Stimulated activated naive CD4-positive, alpha-beta T cell (primary cell): ENCODE measurements at places on chromosomes 11 and 22.

GRCh38 chr11:92558323-92558722 lies 333.7 kb downstream of the FAT3 start:
- no peak for DNase-seq

DNA sequence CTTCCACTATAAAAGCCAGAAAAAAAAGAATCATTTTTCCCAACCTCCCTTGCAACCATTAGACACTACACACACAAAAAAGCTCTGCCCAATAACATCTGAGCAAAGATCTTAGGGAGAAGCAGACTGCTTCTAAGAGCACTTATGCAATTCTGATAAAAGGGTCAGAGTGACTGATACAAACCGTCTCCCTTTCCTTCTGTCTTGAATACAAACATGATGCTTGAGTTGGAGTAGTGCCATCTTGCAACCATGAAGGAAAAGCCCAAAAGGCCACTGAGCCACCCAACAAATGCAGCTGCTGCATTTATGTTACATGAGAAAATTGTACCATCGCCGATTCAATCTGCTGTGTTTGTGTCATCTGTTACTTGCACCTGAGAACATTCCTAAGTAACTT lies 47.6 kb upstream of the EED start:
- no peak for DNase-seq

GRCh38 chr11:88421530-88421929 lies 84.0 kb upstream of the CTSC start:
- DNase-seq = no peak

- no peak for DNase-seq
Observed at GRCh38 chr22:46350121-46350520, 14.6 kb downstream of the TRMU start.

DNA sequence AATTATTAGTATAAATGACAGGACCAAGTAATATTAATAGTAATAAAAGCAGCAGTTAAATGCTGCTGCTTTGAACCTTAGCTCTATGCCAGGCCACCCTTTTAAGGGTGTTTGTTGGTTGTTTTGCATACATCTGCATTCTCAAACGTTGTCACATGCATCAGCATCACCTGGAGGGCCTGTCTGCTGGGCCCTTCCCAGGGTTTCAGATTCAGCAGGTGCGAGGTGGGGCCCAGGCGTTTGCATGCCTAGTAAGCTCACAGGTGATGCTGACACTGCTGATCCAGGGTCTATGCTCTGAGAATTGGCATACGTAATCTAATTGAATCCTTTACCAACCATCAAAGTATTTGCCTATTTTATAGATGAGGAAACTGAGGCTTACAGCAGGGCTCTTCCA lies 246.5 kb downstream of the CADM1 start:
- no peak for DNase-seq

GRCh38 chr22:44406341-44407170 lies 91.5 kb downstream of the RTL6 start:
- DNase-seq = no peak

DNA sequence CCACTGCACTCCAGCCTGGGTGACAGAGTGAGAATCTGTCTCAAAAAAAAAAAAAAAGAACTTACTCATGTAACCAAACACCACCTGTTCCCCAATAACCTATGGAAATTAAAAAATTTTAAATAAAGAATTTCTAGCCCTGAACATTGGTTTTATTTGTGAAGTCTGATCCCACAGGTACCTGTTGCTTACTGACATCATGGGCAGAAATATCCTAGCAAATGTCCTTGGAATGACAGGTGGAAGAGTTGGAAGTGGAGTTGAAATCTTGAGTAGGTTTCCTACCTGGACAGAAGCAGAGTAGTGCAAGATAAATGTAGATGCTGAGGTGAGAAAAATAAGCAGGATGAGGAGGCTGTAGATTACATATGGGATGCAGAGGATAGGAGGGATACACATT lies 17.2 kb downstream of the CD3D start:
- no peak for DNase-seq

- DNase-seq = no peak
Observed at GRCh38 chr11:61546663-61547062, 34.2 kb downstream of the SYT7 start.
